Left renal cortex interstitium (tissue), 4 donors: ENCODE measurements at places on chromosomes 1 and 21.

DNA sequence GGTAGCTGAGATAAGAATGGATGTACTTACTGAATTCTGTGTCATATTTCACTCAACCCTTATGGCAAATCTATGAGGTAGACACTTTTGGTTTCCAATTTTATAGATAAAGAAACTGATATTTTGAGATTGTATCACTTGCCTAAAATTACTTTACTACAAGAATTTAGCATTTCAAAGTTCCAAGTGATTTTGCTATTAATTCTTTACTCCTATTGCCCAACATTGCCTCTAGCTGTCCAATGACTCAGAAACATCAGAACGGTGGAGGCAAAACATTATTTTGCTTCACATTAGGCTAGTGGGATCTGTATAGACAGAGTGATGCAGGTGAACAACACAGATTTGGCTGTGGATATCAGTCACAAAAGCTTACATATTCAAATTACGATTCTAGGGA, 747.2 kb upstream of the NEGR1 start:
- no peak for DNase-seq

DNA sequence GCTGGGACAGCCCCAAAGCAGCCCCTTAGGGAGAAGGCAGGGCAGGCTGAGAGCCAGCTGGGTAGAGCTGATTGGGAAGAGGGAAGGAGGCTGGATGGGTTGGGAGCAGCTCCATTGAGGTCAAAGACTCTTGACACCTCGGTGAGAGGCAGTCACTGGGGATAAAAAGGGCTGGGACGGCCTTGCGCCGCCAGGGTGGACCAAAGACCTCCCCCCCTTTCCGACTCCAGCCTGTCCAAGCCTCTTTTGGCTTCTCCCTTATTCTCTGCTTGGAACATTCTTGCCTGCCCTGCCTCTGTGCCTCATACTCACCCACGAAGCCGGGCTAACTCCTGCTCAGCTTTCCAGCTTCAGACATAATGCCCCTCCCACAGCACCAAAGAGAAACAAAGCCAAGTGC, 51.1 kb downstream of the LRRC38 start:
- DNase-seq, result no peak

DNA sequence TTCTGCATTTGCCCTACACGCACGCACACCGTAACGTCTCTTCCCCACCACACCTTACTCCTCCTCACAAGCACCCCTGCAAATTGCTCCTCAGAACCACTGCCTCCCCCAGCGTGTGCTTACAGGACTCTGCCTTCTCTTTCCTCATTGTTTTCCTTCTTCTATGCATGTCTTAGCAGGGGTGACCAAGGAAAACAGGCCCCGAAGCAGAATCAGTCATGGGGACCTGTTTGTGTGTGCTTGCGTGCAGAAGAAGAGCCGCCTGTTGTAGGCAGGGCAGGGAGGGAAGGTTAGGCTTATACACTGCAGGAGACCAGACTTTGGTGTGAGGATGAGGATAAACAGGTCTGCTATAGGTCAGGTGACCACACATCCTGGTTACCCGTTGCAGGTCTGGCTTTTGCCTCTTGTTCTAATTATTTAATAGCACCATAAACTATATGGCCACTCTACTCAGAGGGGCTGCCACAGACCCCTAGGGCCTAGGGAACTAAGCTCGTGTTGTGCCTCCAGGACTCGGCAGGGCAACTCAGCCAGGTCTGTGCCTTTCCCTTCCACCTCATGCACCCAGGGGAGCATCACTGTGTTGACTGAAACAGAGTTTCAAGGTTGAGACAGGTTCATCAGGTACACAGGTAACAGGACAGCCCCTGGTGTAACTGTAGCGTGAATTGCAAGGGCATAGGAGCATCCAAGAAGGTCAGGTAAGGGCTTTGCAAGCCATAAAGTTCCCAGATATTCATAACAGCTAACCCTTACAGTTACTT, 60.8 kb upstream of the EPS8L3 start:
- DNase-seq, result no peak

GRCh38 chr1:233935297-233935868, 30.9 kb downstream of the SLC35F3 start:
- DNase-seq, result no peak

- no peak for DNase-seq
Observed at GRCh38 chr1:97046765-97047420, 325.3 kb downstream of the PTBP2 start.

DNA sequence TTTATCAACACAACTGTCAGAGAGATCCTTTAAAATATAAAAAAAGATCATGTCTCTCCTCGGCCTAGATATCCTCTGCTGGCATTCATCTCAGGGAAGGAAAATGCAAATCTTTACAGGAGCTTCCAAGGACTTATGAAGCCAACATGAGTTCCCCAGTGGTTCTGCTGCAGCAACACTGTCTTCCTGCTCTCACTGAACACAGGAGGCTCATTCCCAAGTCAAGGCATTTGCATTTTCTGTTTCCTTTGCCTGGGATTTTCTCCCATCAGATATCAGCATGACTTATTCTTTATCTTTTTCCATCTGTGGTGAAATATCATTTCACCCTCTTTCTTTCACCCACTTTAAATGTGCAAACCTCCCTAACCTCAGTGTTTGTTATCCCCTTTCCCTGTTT, 513.8 kb upstream of the ZP4 start:
- DNase-seq, result no peak

- DNase-seq, result no peak
Observed at GRCh38 chr1:80003250-80003649, 996.7 kb upstream of the ADGRL4 start.

GRCh38 chr21:42144679-42145568, 73.8 kb downstream of the UMODL1 start:
- no peak for DNase-seq

DNA sequence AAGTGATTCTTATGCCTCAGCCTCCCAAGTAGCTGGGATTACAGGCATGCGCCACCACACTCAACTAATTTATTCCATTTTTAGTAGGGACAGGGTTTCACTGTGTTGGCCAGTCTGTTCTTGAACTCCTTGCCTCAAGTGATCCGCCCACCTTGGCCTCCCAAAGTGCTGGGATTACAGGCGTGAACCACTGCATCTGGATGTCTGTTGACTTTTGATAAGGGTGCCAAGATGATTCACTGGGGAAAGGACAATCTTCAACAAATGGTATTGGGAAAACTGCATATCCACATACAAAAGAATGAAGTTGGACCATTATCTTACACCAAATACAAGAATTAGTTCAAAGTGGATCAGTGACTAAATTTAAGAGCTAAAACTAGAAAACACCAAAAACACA, 19.8 kb downstream of the RO60 start:
- no peak for DNase-seq

GRCh38 chr21:35309316-35309715, 260.2 kb upstream of the RUNX1 start:
- no peak for DNase-seq

DNA sequence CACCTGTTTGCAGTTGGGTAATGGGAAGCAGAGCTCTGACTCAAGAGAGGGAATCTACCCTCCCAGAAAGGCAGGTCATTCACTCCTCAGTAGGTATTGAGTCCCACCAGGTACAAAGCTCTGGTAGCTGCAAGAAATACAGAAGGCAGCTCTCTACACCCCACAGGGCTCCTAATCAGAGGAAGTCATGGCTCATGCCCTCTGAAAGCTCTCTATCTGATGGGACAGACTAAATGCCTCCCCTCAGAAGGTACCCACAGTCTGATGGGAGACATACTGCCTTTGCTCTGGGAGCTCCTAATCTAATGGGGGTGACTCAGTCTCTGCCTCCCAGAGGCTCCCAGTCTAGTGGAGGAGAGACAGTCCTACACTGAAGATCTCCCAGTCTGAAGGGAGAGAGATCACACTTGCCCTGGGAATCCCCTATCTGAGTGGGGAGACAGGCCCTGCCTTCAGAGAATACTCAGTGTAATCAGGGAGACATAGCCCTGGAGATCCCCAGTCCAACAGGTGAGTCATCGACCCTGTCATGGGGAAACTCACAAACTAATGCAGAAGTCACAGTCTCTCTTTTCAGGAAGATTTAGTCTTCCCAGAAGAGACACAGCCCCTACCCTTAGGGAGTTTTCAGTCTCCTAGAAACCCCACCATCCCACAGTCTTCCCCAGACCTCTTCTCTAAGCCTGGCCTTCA, 23.7 kb downstream of the CAMK1G start:
- DNase-seq, result no peak

DNA sequence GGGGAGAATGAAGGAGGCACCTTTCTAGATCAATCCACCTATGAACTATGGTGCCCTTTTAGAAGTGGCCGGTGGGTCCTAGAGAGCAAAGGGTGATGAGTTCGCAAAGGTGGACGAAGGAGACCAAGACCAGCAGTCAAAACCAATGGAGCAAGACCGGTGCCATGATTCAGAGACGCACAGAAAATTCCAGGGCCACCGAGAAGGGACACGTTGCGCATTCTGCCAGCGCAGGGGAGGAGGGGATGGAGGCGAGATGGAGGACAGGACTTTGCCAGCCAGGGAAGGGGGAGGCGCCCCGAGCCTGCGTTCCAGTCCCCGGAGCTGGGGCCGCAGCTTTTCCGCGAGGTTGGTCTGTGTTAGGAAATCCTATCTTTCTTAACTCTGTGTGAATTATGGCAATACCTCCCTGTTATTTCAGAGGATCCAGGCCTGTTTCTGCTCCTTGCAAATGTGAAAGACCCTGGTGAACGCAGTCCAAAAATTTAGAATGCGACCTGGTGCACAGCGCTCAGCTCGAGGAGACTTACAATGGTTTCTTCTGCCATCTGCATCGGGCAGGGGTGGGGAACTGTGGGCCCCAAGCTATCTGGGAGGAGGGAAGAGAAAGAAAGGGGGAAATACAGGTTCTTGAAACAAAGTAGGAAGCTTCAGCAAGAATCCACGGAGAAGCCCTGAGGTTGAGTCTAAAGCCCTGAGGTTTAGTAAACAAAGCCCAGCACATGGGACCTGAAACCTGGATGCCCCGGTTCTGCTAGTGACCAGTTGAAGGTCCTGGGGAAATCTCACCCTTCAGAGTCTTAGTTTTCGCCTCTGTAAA, 129.4 kb downstream of the MRPS6 start:
- peak; percentile 51 for DNase-seq

DNA sequence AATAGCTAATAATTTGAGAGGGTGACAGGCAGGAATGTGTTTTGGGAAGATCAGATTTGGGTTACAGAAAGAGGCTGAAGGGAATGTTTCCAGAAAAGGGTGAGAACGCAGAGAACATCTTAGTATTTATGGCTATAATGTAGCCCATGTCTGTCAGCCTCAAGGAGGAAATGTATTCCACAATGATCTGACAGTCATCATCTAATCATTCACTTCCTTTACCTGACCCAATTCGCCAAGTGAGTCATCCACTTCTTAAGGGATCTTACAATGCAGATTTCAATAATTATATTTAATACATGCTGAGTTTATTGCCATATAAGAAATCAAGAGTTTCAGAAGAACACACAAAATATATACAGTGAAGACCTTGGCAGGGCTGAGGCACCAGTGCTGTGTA, 10.8 kb downstream of the TRIM45 start:
- no peak for DNase-seq

- DNase-seq, result no peak
Observed at GRCh38 chr1:56819387-56819899, at the start of gene FYB2. FYB2 (minus strand) TSS chr1:56819404; CDS start chr1:56819290, 114 bp downstream.

- DNase-seq, result no peak
Observed at GRCh38 chr1:232422898-232423297, 207.0 kb downstream of the SIPA1L2 start.

- DNase-seq, result no peak
Observed at GRCh38 chr21:34959607-34960006, 89.5 kb downstream of the RUNX1 start.

- no peak for DNase-seq
Observed at GRCh38 chr1:69533343-69533742, 34.4 kb upstream of the LRRC7 start.
